ENCODE measurements at places on chromosomes 7 and 10.

- DNase-seq: peak; percentile 14
Observed at GRCh38 chr10:17430647-17431355, 23.6 kb downstream of the ST8SIA6 start.

DNA sequence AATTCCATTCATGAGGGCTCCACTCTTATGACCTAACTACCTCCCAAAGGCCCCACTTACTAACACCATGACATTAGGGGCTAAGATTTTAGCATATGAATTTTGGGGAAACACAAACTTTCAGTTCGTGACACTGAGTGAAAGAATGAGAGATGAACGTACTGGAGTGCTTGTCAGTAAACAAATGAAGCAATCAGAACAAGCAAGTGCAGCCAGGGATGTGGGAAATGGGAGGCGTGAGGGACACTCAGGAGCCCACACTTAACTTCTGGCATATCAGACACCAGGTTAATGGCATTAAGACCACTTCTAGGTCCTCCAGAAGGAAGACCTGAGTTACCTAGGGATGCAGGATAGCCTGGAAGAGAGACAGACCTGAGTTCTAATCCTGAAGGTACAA is 2.3 kb upstream of the MDFIC start:
- DNase-seq: no peak

DNA sequence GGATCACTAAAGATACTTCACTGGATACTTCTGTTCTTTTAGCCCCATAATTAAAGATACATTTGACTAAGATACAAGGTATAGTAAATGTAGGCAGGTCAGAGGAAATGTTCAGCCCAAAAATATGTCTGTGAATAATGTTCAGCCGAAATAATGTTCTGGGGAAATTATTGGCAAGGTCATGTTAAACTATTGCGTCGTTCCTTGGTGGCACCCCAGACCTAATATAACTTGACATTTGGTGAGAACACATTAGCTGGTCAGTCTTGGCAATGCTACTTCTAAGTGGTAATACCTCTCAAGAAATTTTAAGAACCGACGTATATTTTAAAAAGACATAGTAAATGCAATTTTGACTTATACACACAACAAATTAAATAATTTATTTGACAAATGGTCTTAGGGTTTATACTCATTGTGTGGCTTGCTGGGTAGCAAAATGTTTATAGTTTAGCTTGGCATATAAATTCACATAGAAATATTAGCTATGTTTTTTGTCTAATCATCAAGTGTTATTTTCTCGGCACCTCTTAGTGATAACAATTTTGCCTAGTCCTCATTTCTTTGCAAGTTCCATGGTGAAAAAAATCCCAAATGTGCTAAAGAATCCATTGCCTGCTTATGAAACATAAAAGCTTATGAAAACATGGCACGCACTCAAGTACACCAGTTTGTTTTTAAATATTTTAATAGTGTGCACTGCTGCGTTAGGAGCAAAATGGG is 270.3 kb upstream of the NEBL start:
- DNase-seq: no peak

GRCh38 chr7:32062150-32062549 is 8.1 kb downstream of the PDE1C start:
- no peak for DNase-seq

GRCh38 chr7:50347693-50348092 is 43.2 kb downstream of the IKZF1 start:
- no peak for DNase-seq

GRCh38 chr7:130669085-130669700 is 645 bp upstream of the COPG2 start:
- peak; percentile 50 for DNase-seq

- DNase-seq: no peak
Observed at GRCh38 chr7:68868978-68869377, 729.3 kb upstream of the AUTS2 start.

GRCh38 chr7:114988755-114989375 is 67.0 kb downstream of the MDFIC start:
- DNase-seq: no peak

GRCh38 chr7:3787717-3788264 is 486.7 kb downstream of the SDK1 start:
- no peak for DNase-seq

DNA sequence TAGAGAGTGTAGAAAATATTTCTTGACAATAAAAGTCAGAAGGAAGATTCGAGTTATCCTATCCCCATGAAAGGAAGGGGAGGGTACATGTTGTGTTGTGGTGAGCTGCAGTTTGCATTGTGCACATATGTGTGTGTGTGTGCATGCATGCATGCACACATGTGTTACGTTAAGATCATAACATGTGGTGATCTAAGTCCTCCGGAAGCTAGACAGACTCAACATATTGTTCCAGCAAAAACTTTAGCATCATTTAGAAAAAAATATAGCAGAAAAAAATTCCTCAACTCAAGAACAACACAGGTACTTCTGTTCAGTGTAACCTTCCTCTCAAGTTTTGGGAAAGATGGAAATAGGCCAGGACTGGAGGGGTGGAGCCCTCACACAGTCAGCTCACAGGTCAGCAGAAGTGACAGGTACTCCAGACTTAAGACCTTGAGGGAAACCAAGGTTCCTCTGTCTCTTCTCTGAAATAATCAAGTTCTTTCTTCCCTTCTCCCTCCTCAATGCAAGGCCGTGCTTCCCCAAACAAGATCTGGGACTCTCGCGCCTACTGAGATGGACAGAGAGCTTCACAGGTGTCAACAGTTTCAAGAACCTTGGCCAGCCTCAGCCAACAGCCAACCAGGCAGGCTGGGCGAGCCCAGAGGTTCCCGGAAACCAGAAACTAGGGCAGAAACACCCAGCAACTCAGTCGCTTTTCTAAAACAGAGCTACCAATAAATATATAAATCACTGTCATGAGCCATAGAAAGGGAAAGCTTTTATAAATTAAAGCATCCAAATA is 205.2 kb downstream of the FAM107B start:
- no peak for DNase-seq

DNA sequence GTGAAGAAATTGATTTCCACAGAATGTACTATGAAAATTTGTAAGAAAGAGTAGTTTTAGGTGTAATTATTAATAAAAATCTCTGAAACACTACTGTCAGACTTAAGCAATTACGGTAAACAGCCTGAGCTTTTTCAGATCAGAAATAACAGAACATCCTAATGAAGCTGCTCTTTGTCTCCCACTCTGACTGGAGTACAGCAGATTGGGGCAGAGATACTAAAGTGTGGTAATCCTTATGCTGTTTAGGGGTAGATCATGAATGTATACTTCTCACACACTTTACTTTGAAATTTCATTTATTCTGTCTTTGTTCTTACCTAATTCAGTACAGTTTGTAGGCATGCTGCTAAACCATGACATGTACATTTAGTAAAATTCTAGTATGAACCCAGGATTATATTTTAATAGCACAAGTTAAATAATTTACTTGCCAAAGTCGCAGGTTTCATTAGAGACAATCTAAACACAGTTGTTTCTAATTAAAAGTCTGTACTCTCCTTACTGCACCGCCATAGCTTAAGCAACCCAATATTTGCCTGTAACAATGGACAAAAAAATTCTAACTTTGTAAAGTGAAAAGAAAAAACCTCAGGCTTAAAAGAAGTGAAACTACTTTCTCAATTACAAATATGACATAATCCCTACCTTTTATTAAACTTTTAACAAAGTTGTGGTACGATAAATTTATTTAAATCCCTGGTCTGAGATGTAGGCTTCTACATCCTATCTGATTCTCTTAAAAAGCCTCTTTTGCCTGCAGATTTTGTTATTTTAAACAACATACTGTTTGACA is 88.8 kb downstream of the KMT2E start:
- no peak for DNase-seq

GRCh38 chr10:55374060-55374459 is 573.0 kb upstream of the PCDH15 start:
- DNase-seq: no peak

- peak; percentile 20 for DNase-seq
Observed at GRCh38 chr10:111360260-111360925, 283.6 kb downstream of the ADRA2A start.

DNA sequence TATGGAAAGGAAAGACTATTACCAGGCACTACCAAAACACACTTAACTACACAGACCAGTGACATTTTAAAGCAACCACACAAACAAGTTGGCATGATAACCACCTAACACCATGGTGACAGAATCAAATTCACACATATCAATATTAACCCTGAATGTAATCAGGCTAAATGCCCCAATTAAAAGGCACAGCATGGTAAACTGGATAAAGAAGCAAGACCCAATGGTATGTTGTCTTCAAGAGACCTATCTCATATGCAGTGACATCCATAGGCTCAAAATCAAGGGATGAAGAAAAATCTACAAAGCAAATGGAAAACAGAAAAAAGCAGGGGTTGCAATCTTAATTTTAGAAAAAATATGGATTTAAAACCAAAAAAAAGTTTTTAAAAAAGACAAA is 86.0 kb downstream of the SAMD9 start:
- no peak for DNase-seq

- no peak for DNase-seq
Observed at GRCh38 chr7:88146616-88147015, 73.2 kb downstream of the SRI start.

DNA sequence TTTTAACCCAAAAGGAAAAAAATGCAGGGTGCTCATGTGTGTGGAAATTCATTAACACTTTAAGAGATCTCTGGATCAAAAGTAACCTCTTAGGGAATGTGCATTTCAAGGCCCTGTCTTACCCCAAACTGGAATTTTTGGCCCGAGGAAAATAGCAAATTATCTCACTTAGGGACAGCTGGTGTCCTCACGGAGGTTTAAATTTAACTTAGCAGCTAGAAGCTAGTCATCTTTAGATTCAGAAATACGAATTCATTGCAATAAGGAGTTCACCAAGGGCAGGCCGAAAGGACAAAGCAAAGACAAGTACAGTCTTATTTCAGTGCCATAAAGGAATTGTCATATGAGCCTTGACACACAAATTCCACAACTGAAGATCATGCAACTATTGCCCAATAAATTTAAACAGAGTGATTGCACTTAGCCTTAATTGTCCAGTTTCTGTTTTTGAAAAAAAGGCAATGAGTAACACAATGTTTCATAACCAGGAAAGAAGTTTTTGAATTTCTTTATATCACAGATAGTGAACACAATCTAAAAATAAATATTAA is 22.4 kb upstream of the SEMA3C start:
- DNase-seq: peak; percentile 12

- no peak for DNase-seq
Observed at GRCh38 chr7:10216462-10216861, 757.2 kb upstream of the PHF14 start.

DNA sequence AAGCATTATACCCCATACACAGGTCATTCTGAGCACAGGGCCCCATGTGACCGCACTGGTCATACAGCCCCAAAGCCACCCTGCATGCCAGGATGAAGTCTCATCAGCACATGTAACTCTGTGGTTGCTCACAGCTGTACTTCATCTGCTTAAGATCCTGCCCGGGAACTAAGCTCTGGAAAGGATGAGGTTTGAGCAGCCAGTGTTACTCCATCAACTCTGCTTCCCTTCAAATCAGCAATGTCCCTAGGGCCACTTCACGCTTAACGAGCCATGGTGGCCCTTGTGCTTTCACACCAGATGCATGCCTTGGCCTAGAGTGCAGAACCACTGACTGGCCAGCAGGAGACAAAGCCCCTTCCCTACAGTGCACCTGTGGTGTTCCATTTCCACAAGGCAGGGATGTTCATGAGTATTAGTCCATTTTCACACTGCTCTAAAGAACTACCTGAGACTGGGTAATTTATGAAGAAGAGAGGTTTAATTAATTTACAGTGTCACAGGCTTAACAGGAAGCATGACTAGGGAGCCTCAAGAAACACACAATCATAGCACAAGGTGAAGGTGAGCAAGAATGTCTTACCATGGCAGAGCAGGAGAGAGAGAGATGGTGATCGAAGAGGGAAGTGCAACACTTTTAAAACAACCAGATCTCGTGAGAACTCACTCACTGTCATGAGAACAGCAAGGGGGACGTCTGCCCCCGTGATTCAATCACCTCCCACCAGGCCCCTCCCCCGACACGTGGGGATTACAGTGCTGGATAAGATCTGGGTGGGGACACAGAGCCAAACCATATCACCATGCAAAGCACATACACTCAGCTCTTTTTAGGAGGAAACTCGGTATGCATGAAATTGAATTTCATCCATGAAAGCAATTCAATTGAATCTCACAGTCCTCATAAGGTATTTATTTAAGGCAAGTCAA is 149.0 kb upstream of the CDCA7L start:
- DNase-seq: peak; percentile 93

GRCh38 chr7:133931053-133931452 is 196.1 kb upstream of the LRGUK start:
- DNase-seq: no peak

DNA sequence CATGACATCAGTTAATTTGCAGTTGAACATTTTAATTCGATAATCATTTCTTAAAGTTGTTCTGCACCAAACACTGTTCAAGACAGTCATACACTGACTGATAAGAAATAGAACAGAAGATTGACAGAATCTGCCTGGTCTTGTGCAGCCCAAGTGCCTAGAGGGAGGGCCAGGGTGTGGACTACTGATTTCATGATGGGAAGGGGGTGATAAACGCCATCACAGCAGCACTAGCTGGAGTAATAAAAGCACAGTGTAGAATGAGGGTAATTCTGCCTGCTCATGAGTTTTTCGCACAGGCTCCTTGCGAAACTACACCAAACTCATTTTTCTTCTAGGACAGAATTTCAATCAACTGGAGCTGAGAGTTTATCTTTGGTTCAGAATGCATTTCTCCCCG is 270.1 kb downstream of the ARL4A start:
- no peak for DNase-seq

- DNase-seq: no peak
Observed at GRCh38 chr7:114631249-114631822, 216.7 kb downstream of the FOXP2 start.

- no peak for DNase-seq
Observed at GRCh38 chr10:87867453-87867852, 4.0 kb downstream of the PTEN start.

GRCh38 chr10:11881477-11882417 is 58.6 kb downstream of the PROSER2 start:
- DNase-seq: no peak

- DNase-seq: no peak
Observed at GRCh38 chr7:30842542-30843451, 68.9 kb upstream of the AQP1 start.

DNA sequence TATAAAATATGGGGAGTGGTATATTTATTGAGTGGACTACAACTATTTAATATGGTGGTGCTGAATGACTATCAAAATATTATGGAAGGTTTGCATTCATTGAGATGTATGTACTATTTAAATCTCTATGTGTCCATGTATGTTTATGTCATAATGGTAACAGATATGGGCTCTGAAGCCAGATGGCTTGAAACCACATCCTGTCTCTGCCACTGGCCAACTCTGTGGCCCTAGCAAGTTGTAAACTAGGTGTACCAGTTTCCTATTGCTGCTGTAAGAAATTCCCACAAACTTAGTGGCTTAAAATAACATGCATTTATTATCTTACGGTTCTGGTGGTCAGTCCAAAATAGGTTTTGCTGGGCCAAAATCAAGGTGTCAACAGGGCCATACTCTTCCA is 198.1 kb upstream of the NFE2L3 start:
- peak; percentile 63 for DNase-seq
